K562 (cell line): ENCODE measurements at places on chromosomes 4 and X.
A peak's percentile ranks its signal among the peaks of the same experiment; 100 is the strongest.

GRCh38 chr4:142386449-142386848, 459.7 kb downstream of the INPP4B start:
- no peak for DNase-seq

DNA sequence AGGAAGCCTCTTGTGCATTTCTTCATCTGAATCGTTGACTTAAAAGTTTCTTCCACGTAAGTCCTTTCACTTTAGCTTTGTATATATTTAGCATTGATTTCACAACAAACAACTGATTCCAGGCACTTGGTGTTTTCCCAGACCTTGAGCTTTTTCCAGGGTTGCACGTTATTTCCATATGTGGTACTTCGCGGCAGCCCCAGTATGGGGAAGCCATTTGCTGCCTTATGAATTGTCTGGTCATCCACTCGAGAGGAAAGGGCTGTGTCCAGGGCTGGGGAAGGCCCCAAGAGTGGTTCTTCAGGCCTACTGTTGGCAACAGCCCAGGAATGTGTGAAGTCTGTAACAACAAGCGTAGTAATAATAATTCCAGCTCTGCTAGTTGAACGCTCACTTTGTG, 2.8 kb upstream of the TLR8 start:
- DNase-seq = no peak

DNA sequence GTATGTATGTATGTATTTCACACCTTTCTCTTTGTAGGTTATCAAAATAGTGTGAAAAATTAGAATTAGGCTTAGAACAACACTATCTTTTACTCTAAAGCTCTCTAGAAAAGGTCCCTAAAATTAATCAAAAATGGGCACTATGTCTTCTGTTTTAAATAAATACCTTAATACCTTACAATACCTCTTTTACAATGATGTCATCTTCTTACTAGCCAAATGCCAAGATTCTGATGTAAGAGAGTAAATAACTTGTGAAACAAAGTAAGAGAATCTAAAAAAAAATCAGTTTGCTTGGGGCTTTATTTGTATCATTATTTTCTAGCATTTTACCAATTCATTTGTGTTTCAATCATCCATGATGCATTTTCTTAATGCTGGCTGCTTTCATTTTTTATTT, 402.2 kb upstream of the MAGEB2 start:
- DNase-seq = no peak

DNA sequence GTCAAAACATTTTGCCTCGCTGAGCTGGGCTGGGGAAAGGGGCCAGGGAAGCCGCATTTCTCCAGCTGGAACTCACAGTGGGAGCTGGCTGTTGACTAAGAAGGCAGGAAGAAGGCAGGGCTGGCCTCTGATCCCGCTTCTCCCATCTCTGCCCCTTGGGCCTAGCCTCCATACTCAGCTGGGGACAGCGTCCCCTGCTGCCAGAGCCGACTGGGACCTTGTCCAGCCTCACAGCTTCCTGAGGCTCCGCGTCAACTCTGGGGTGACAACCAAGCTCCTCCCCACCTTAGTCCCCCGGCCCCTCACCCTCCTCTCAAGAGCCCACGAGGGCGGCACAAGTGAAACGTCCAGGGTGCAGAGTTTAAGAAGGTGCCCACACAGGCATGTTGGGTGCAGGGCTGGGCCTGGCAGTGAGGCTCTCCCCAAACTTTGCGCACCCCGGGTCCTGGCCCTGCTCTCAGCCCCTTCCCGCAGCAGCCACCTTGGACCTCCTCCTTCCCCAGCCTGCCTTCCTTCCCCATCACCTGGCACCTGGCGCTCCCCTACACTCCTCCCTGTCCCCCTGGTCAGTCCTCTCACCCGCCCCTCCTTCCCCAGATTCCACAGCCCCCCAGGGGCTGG, 100.8 kb downstream of the PSAPL1 start:
- DNase-seq = no peak

DNA sequence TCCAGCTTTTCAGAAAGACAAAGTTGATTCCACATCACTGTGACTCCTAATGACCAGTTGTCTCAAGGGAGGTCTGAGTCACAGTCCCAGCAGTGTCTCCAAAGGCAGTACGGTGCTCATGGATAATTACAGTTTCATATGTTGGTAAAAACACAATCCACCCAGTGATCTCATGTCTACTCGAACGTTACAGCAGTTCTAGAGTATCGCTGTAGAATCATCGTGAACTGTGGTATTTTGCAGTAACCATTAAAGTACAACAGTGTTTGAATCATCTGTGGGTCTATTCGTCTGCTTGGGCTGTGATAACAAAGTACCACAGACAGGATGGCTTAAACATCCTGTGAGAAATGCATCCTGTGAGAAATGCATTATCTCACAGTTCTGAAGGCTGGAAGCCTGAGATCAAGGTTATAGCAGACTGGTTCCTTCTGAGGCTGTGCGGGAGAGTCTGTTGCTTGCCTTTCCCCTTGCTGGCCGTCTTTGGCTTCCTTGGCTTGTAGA, 121.1 kb upstream of the SORBS2 start:
- no peak for DNase-seq

DNA sequence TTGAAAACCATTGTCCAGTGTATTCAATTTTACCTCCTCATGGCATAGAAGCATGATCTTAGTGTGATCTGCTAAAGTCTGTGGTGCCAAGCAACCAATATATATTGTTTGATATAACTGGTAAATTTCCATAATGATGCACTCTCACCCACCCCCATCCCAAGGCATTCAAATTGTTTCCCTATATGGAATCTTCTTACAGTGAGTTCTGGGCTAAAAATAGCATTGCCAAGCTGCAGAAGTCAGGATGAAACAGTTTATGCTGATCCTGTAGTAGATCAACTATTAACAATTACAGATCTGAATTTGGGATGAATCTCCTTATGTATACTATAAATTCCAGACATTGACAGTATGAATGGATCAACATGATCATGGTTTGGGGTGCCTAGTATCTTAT, 20.9 kb downstream of the FGF13 start:
- DNase-seq = no peak

DNA sequence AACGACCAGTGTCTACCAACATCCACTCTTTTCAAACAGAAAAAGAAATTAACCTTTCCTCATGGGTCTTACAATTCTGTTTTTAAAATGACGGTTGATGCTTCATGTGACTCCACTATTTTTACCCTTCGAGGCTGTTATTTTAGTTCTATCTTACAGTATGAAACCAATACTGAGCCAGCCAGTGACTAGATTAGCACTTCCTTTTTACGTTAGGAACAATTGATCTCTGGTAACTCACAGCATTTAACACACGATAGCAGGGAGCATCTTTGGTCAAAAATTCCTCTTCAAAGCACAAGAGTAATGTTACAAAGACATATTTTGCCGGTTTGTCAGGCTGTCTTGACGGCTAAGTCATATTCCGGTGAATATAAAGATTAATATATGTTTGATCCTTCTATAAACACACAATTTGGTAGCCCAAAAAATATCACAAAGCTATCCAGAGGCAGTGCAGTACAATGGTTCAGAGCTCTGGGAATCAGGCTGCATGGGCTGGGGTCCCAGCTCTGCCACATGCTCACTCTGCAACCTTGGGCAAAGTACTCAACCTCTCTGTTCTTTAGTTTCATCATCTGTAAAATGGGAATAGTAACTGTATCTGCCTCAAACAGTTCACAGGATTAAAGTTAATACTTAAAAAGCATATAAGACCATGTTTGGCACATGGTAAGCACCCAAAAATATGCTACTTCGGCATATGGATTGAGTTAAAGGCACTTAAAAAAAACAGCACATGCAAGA, 62.9 kb upstream of the TXK start:
- no peak for DNase-seq

DNA sequence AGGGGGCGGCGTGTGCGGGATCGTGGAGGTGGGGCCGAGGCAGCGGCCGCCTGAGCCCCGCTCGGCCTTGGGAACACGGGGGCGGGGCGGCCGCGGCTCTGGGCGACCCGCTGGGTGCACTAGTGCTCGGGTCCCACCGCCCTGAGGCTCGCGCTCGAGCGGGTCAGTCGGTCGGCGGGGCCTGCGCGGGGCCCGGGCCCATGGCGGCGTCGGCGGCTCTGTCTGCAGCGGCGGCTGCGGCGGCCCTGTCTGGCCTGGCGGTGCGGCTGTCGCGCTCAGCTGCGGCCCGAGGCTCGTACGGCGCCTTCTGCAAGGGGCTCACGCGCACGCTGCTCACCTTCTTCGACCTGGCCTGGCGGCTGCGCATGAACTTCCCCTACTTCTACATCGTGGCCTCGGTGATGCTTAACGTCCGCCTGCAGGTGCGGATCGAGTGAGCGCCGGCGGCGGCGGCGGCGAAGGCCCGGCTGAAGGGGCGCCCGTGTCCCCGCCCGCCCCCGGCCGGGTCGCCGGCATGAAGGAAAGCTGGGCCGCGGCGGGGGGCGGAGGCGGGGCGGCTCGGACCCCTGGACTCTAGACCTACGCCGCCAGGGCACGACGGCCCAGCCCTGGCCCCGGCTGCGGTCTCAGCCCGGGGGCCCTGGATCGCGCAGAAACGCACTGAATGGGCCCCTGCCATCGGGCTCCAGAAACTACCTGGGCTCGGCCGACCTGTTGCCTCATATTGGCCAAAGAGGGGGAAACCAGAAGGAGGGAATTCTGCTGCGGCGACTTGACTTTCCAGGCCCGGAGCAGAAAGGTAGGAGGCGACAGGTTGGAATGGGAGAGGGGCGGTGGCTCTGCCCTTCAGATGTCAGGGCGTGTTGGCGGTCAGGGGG, at the start of gene SMIM10L2A:
SMIM10L2A (plus strand) TSS at position 13 of the 878 bp plus-strand sequence; CDS start at position 201, 188 bp downstream.
- DNase-seq = no peak

DNA sequence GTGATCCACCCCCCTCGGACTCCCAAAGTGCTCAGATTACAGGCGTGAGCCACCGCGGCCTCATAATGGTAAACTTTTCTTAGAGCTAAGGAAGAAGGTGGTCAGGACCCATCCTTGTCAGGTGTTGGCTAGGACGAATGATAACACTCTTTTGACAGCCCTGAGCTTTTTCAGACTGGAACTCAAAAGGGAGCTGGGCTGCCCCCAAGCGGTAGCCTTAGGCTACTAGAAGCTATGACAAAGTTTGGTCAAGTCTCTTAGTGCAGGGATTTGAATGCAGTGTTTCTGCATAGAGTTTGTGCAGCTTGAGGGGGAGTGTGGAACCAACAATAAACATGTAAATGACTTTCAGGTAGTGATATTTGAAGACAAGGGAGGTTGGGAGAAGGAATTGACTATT, 11.8 kb upstream of the HSD17B10 start:
- peak; percentile 49 for DNase-seq

DNA sequence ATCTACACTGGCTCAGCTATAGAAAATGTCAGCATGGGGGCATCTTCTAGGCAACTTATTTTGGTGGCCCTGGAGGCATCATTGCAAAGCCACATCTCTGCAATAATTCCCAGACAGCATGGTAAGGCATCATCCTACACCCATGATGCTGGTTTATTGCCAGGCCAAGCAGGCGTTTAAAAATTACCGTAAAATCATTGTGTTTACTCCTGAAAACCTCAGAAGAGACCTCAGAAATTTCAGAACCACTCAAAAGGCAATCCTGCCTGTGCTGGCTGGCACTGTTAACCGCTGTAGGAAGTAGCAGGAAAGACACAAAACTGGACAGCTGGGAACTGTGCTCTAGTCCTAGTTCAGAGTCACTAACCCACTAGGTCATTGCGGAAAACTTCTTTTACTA, 63.2 kb downstream of the MID1 start:
- DNase-seq = no peak

DNA sequence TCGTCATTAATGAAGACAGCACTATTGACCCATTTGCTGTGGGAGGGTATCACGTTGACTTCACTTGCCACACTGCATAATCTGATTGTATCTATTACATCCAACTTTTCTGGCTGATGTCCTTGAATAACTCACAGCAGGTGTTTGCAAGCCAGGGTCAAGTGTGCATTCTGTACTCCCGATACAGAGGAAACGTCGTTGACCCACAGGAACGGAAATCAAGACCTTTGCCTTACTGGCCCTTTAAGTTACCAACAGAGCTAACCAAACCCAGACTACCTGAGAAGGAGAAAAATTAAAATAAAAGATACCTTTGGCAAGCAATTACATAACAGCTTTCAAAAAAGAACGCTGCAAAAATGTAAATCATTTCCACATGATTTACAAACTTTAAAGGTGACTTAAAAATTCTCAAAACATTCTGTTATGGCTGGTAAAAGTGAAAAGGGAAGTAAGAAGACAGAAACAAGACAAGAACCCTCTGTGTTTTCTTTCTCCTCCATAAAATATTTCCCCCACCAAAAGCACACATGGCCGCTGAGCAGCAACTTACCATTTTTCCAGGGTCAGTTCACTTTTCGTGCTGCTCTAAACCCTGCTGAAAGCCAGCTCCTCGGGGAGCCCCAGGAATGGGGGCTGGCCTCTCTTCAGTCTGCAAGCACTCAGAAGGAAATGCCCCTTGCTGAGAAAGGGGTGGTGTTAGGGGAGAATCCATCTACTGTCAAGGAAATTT, 6.5 kb upstream of the SHISA3 start:
- DNase-seq = no peak

DNA sequence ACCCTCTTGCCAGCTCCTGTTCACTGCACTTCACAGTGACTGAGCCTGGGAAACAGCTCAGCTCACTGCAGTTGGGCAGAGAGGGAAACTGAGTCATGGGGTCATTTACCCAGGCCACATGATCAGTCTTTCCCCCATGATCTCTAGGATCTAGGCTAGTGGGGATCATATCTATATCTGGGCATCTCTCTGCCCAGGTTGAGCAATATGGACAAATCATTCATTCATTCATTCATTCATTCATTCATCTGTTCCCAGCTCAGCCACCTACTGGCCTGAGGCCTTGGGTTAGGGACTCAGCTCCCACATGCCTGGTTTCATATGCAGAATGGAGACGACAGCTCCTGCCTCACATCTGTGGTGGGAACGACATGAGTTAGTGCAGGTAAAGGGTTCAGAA, 45.3 kb upstream of the HMX1 start:
- DNase-seq = no peak

DNA sequence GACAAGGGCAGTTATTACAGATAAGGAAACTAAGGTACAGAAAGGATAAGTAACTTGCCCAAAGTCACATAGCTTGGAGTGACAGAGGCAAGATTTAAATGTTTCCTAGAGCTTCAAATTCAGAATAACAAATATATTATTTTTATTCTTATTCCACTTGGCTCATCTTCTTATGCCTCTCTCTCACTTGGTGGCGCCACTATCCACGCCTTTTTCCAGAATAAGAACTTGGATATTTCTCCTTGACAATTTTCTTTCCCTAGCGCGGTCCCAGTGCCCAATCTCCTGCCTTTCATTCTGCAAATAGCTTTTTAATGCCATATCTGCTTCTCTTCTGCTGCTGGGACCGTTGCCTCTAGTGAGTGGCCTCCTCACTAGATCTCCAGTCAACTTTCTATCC, 78.5 kb downstream of the MSN start:
- DNase-seq = no peak

GRCh38 chrX:126550816-126551215, 1.8 kb downstream of the DCAF12L1 start:
- no peak for DNase-seq

GRCh38 chr4:116358633-116359222, 726.6 kb downstream of the TRAM1L1 start:
- peak; percentile 39 for DNase-seq

DNA sequence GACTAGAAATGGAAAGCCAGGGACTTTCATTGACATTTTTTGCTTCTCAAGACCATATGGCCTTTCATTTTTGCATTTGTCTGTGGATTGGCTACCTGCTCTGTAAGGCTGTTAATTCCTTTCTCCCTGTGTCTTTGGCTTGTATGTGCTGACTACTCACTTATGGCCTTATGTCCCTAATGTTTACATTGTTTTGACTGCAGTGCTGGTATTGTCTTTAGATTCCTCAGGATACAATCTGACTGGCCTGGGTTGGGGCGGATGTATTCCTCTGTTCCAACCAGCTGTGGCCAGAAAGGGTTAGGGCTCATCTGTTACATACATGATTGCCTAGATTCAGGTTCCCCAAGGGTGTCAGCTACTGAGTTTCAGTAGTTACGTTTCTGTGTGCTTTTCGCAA, 108.1 kb downstream of the RAPGEF2 start:
- no peak for DNase-seq
